Stimulated activated CD8-positive, alpha-beta memory T cell treated with anti-CD3 and anti-CD28 coated beads, Interleukin-7, amount 100 ng/mL, for 4 hours (primary cell): ENCODE measurements at places on chromosomes 12 and 14.

DNA sequence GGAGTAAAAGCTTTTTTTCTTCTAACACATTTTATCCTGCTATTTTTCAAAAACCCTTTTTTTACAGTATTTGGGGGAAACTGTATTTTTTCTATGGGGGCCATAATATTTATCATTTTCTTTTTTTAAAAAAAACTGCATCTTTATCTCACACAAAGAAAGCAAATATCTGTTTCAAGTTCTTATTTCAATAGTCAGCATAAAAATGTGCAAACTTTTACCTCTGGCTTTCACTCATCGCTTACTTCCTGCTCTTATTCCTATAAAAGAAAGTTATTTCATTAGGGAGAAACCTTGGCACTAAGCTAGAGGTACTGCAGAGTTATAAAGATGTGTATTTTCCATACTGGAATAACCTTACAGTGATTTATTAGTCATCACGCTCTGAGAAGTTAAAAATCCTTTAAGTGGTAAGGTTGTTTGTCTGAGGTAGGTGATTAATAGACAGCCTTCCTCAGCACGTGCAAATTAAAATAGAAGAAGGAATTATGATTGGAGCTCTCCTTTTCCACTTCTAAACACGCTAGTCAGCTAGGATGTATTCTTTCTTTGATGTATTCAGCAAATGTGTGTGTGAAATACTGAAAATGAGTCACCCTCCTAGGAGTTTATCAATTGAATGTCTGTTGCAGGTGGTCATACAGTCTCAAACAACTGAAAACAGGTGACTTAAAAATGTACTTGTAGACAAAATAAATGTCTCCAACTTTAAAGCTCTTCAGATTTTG lies 461.0 kb downstream of the GXYLT1 start:
- DNase-seq, result no peak

DNA sequence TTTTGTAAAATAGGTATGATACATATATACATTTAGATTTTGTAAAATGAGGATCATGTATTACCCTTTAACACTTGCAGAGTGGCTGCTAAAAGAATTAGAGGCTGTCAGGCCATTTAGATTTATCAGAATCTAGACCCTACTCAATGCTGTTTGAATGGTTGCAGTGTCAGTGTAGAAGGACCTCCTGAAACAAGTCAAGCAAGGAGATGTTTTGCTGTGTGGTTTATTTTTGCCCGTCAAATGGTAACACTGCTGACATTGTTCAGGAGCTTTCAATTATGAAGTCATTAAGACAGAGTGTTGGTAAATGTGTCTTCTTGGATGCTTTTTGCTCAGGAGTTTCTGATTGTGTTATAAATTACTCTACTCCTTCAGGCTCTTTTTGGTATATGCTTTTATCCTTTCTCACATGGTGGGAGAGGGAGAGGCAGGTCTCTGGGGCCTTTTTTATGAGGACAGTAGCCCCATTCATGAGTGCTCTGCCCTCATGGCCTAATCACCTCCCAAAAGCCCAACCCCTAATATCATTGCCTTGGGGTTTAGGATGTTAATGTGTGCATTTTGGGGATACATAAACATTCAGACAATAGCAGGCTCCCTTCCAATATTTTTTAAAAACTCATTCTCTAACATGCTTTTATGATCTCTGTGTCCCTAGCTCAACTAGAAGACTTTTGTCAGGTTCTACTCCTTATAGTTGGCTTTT lies 16.5 kb downstream of the EID3 start:
- DNase-seq, result no peak

DNA sequence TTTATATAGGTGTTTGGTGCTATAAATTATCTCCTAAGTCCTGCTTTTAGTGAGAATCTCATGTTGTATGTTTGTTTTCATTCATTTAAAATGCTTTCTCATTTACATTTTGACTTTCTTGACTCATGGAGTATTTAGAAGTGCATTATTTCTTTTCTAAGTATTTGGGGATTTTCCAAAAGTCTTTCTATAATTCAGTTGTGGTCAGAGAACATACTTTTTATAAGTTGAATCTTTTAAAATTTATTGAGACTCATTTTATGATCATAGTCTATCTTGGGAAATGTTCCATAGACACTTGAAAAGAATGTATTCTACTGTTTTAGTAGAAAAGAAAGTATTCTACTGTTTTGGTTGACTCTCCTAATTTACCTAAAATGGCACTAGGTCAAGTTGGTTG lies 168.2 kb downstream of the AKAP6 start:
- DNase-seq, result no peak

- no peak for DNase-seq
These were observed 115.7 kb downstream of the PLXNC1 start for GRCh38 chr12:94263905-94264561.

- DNase-seq, result no peak
These were observed 10.7 kb upstream of the MCRS1 start for GRCh38 chr12:49578471-49579112.

- DNase-seq, result no peak
These were observed 105.8 kb downstream of the MSRB3 start for GRCh38 chr12:65384240-65384639.

GRCh38 chr12:8946733-8947132 lies 2.7 kb downstream of the M6PR start:
- DNase-seq, result no peak

GRCh38 chr12:10272467-10272866 lies 35.2 kb upstream of the KLRD1 start:
- no peak for DNase-seq

GRCh38 chr12:91965781-91966180 lies 179.9 kb downstream of the BTG1 start:
- no peak for DNase-seq

DNA sequence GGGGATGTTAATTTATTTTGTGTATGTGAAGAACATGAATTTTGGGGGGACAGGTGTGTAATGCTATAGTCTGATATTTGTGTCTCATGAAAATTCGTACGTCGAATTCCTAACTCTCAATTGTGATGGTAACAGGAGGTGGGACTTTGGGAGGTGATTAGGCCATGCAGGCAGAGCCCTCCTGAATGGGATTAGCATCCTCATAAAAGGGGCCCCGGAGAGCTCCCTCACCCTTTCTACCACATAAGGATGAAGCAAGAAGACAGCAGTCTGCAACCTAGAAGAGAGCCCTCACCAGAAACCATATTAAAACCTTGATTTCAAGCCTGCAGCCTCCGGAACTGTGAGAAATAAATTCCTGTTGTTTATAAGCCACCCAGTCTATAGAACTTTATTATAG lies 165.4 kb downstream of the MDGA2 start:
- DNase-seq, result no peak

GRCh38 chr12:15910468-15910863 lies 666 bp upstream of the DERA start:
- no peak for DNase-seq

DNA sequence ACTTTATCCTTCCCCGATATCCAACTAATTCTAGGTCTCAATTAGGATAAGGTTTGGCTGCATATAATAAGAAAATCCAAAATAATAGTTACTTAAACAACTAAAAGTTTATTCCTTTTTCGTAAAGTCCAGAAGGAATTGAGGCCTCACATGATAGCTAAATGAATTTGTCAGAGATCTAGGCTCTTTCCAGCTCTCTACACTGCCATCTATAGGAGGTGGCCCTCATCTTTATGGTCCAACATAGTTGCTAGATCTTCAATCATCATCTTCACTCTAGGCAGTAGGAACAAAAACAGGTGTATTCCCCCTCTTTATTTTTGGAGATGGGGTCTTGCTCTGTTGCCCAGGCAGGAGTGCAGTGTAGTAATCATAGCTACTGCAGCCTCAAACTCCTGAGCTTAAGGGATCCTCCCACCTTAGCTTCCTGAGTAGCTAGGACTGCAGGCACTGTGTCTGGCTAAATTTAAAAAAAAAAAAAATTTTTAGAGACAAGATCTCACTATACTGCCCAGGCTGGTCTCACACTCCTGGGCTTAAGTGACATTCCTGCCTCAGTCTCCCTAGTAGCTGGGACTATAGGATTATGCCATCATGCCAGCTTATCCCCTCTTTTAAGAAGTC lies 46.5 kb upstream of the SAV1 start:
- DNase-seq, result no peak

- no peak for DNase-seq
These were observed 46.8 kb upstream of the GPATCH2L start for GRCh38 chr14:76104802-76105355.

GRCh38 chr14:63840981-63841380 lies 11.8 kb upstream of the SYNE2 start:
- peak; percentile 49 for DNase-seq

DNA sequence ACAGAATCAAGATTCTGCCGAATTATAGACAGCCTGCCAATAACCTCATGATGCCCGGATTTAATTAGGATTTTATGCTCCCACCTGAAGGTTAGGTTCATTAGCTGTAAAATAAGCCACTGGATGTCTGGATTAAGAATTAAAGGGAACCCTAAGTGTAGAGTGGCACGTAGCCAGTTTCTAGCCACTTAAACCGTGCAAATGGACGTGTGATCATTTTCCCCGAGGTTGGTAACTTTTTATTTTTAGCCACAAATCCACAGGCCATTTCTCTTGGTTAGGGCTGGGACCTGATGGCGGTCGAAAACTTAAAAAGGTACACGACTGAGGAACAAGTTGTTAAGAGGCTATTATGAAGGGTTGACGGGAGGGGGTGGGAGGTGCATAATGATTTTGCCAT lies 127.3 kb upstream of the TMPO start:
- no peak for DNase-seq

DNA sequence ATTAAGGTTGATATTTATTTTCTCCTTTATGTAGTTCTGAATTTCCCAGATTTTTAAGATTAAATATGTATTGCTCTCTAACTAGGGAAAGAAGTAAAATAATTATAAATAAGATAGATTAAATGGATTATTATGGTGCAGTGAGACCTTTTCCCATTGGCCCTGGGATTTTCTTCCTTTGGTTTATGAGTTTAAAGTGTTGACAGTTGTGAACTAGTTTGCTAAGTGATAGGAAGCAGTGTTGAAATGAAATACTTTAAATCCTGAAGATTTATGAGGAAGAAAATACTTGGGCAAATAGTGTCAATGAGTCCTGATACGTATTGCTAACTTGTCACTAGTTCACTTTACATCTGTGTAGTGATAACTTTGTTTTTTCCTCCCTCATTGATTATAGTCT lies 188.9 kb downstream of the RAD51B start:
- DNase-seq, result no peak

DNA sequence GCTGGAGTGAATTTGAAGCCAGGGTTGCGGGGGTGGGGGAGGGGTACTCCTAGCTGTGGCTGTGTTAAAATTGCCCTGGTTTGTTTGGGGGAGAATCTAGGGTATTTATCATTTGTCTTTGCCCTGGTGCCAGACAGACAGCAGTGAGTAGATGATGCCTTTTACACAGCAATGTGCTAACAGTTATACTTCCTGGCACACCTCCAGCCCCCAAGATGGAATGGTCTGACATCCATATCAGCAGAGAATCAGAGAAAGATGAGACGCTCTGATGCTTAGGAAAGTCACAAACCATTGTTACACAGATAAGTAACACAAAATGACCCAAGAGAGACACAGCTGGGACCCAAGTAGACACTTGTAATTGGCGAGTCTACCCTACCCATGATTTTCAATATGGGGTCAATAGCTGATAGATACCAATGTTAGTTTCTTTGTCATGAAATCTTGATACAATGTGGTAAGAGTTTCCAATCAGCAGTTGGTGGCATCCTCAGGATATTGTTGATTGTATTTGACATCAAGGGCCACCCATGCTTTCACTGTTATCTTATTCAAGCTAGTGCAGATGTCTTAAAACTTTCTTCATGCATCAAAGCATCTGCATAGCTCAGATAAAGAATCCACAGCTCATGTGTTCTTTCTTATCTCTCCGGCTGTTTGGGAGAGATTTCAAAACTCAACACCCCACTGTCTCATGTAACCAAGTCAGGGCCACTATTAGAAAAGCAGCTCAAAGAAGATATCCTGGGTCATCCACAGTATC lies 2.6 kb upstream of the PRKAB1 start:
- no peak for DNase-seq

GRCh38 chr12:106301611-106302321 lies 767 bp upstream of the TCP11L2 start:
- DNase-seq, result peak; percentile 47

DNA sequence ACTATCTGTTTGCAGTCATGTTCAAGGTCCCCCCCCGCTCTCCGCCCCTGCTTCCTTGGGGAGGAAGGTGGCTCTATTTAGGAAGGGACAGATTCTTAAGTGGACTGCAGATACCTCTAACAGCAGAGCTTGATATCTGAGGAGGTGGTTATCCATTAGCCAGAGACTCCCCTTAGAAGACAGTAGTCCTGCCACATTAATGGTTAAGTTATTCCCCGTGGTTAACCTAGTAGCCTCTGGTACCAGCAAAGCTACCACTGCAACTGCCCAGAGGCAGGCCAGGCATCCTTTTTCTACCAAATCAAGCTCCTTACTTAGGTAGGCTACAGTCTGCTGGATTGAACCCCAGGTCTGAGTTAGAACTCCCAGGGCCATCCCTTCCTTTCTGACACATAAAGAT lies 162.1 kb upstream of the AVPR1A start:
- DNase-seq, result no peak

DNA sequence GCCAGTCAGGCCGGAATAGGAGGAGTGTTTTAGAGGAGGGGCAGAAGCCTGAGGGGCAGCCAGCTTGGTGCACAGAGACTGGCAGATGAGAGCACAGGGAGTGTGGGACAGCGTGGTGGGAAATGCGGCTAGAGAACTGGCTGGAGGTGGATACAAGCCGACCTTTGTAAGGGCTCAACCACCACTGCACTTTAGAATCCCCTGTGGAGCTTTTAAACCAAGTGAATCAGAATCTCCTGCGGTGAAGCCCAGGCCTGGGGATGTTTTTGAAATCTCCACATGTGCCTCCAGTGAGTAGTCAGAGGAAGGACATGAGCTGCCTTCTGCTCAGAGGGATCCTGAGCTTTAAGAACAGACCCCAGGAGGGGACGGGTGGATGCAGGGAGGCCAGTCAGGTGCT lies 10.9 kb upstream of the PCED1B start:
- DNase-seq, result no peak

DNA sequence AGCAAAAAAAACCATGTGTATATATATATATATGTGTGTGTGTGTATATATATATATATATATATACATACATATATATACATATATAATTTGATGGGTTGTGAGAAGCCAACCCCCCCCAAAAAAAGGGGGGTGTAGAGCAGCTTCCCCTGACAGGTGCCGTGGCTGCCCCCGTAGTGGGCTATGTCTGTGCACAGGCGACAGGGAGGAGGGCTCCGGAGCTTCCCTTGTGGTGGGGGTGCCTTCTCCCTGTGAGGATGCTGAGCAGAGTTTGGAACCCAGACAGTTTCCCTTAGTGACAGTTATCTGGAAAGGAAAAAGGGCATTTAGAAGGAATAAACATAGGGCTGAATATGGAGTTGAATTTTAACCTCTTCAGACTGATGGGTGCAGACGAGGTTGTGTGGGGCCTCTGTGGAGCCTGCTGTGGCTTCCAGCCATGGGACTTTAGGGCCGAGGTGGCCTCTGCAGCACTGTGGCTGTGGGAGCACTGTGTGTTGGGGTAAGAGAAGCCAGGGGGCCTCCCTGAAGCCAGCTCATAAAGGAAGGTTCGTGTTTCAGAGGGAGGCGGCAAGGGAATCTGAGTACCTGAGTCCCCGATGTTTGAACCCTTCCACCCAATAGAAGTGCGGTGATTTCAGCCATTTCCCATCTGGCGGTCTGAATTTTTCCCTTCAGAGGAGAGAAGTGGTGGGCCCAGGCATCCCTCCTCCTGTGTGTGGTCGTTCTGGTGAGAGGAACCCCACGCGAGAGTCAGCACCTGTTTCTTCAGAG lies 19.8 kb downstream of the XRCC3 start:
- DNase-seq, result no peak
